ENCODE measurements at places on chromosomes 13 and 19. TPM values are rescaled to one million over a fixed set of nuclear protein-coding genes. Genes with fewer than 3 reads are reported as not detected.

Gene UBL5
- total RNA-seq, result 260 TPM

Gene TMPRSS9
- not detected for total RNA-seq

DNA sequence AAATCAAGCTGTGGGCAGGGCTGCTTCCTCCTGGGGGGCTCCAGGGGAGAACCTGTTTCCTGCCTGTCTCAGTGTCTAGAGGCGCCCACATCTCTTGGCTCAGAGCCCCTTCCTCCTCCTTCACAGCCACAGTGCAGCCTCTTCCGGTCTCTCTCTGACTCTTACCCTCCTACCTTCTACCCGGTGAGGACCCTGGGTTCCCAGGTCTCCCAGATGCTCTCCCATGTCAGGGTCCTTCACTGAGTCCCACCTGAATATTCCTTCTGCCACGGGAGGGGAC, 153.1 kb downstream of the KDM4B start:
- no peak for DNase-seq

DNA sequence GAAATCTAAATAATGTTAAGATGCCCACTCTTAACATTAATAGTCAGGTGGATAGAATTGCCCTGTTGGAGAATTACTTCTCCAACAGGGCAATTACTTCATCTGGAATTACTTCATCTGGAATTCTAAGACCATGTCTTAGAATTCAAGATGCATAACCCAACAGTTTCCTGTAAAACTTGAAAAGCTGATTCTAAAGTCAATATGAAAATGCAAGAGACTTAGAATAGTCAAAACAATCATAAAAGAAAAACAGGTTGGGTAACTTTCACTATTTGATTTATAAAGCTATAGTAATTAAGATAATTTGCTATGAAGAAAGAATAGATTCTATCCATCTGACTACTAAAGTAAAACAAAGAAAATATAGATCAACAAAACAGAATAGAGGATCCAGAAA, 75.2 kb downstream of the ABCC4 start:
- DNase-seq, result no peak

- DNase-seq, result no peak
These were observed 452.2 kb downstream of the FGF14 start for GRCh38 chr13:101949681-101950080.

- DNase-seq, result no peak
These were observed 32.9 kb downstream of the ING1 start for GRCh38 chr13:110746438-110746837.

DNA sequence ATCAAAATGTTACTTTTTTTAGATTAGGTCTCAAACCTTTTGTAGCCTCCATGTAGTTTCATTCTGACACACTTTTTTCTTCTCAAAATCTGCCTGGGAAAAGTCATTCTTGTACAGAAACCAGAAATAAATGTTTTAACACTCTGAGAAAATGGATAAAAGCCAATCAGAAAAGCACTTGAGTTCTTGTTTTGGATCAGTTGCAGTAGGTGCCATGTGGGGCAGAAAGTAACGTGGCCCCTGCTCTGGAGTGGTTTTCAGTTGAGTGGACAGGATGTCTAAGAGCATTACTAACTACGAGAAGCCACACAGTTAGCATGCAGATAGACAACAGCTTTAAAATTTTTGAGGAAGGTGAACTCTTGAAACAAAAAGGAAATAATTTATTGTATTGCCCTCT, 19.1 kb downstream of the GPR183 start:
- no peak for DNase-seq

GRCh38 chr13:113361406-113361805, 2.5 kb downstream of the GRTP1 start:
- DNase-seq, result no peak

Measured in left lung (tissue), 14 donors.